Stimulated activated CD8-positive, alpha-beta memory T cell treated with anti-CD3 and anti-CD28 coated beads, Interleukin-12 subunit alpha, Interleukin-12 subunit beta, amount 100 ng/mL, for 1 hour (primary cell): ENCODE measurements at places on chromosomes 7 and 10.

- DNase-seq = no peak
Measured at GRCh38 chr7:134710511-134710853, 63.8 kb downstream of the BPGM start.

- DNase-seq = no peak
Measured at GRCh38 chr7:20238754-20239324, 21.7 kb upstream of the MACC1 start.

DNA sequence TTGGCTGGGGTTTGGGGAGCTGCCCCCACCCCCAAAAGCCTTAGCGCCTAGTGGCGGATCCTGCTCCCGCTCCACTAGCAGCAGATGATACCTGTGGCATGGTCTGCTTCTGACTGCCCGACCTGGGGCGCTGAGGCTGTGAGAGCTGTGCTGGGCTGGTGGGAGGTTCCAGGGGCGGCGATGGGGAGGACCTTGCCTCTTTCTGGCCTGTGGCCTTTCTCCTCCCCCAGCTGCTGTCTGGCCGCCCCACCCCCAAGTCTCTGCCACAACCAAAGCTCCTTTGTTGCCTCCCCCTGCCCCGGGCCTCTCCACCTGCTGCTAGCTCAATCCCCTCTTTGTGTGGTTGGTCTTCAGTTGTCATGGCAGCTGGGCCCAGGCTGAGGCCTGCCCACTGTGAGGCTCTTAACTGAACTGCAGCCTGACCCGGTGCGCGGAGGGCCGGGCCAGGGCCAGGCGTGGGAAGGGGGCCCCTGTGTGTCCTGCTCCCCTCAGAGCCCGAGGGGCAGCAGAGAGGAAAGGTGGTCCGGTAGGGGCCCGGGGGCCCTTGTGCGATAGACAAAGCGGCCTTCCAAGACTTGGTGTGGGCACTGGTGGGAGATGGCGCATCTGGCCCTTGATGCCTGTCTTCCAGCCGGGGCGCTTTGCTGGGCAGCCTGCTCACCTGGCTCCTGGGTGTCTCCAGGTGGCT, 4.7 kb downstream of the ZNF775 start:
- DNase-seq = no peak

DNA sequence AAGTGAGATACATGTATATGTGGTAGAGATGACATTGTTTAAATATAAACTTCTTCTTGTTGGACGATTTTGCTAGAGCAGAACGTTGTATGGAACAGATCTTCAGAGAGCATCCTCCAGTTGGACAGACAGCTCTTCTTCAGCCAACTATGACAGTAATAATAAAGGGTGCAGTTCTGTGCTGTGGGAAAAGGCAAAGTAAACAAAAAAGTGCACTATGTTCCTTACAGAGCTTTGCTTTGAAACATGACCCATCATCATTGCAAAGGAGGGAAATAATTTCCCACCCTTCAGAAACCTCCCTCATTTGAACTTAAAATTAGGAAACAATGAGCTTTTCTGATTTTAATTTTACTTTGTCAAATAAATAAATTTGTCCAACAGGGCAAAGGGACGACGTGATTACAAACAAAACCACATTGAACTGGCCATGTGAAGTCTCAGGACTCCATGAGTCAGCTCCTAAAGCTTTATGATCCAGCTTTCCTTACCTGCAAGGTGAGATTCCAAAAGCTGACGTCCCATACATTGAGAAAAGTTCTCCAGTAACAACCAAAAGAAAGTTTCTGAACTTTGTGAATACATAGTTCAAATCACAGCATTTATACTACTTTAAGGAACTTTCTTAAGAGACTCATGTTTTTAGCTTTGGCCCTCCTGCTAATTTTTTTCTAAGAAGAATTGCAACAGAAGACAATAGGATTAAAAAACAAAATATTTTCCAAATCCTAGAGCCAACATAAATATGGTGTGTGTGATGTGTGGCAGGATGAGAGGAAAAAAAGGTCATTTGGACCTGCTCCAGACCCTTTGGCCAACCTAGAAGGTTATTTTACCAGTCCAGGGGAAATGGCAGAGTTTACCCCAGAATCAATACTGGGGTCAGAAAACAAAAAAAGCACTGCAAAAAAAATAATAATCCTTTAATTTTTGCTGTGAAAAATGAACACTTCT, 565.4 kb upstream of the NRP1 start:
- DNase-seq = no peak

GRCh38 chr7:156949541-156950380, at the start of gene NOM1:
NOM1 (plus strand) TSS chr7:156949712; CDS start chr7:156949738, 26 bp downstream.
- peak; percentile 86 for DNase-seq

DNA sequence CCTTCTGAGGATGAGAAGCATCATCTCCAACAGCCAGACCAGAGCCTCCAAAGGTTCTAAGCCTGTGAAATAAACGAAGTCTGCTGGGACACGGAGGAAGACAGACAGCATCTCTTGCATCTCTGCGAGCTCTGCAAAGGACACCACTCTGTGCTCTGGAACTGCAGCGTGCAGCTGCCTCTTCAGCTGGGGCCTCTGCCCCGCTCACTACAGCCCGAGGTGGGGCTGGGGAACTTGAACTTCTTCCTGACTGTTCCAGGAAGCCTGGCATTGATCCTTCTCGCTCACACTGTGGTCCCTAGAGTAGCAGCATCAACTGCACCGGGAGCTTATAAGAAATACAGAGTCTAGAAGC, 163.3 kb downstream of the USP6NL start:
- no peak for DNase-seq
